ELR (cell line): ENCODE measurements at places on chromosomes 7 and 10.

GRCh38 chr7:100034871-100035510 is 14.6 kb upstream of the ZSCAN21 start:
- peak; percentile 34 for DNase-seq

GRCh38 chr7:51080622-51081269 is 235.9 kb downstream of the COBL start:
- DNase-seq = no peak

DNA sequence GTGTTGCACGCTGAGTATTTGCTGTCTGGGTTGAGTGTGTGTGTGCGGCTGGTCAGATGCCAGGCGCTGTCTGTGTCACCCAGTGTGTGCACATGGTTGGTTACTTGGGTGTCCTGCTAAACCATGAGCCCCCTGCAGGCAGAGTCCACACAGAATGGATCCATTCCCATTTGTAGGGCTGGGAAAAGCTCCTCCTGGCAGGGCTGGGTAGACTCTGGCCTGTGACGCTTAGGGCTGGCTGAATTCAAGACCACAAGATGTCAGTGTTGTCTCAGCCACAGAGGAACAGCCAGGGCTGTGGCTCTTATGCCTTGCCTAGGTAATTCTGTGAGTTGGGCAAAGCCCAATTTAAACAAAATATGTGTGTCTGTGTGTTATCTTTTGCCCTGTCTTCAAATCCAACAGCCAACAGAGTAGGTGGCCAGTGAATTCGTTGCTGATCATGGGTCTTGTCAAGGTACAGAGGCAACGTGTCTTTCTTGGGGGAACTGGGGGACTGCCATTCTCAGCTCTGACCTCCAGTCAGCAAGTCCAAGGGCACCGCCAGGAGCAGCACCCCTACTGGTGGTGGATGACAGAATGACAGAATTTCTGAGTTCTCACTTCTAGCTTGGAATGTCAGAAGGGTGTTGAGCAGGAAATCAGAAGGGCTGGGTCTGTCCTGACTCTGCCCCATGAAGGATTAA is 285.1 kb downstream of the CCSER2 start:
- peak; percentile 38 for DNase-seq

DNA sequence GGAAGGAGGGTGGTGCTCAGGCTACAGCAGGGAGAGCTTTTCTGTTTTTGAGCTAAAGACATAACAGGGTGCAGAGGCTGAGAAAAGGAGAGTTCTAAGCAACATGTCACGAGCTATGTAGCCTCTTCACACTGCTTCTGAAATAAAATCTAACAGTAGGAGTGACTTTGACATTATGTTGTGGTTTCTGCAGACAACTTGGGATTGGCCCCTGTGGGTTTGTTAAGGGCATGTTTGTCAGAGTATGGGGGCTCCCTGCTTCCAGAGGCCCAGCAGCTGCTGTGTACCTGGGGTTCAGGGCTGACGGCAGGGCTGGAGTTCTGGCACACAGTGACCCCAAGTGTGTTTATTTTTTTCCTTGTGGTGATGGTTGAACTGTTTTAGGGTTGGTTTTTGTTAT is 24.7 kb downstream of the MMRN2 start:
- no peak for DNase-seq

GRCh38 chr7:112982441-112983063 is 104.1 kb downstream of the GPR85 start:
- DNase-seq = no peak

- no peak for DNase-seq
Measured at GRCh38 chr7:151794508-151795167, 82.3 kb downstream of the PRKAG2 start.

- no peak for DNase-seq
Measured at GRCh38 chr10:59706851-59707797, 2.5 kb downstream of the SLC16A9 start.

DNA sequence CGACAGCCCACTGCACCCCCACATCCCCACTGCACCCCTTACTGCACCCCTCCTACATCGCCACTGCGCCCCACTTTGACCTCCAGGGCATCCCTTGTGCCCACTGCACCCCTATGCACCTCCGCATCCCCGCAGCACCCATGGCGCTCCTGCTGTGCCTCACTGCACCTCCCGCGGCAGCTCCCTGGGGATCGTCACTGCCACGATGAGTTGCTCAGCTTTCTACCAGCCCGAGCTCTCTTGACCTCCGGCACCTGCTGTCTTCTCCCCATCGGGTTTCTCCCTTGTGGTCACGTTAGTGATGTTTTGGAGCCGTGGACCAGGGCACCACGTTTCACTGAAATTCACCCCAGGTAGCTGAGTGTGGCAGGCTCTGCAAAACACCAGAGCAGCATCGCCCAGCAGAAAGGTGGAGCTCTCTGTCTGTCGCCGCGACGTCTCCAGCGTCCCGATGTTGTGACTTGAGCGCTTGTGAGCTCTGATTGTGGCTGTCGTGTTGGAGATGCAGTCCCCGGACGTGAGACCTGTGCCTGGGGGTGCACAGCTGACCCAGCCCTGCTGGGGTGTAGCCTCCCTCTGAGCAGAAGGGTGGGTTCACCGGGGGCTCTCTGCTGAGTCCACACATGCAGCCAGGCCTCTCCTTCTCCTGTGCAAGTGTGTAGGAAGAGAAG is 147.7 kb downstream of the DNAJB6 start:
- DNase-seq = no peak

GRCh38 chr10:65030263-65030662 is 1509.1 kb downstream of the REEP3 start:
- DNase-seq = no peak

GRCh38 chr7:80135309-80136104 is 876 bp downstream of the GNAI1 start:
- DNase-seq = peak; percentile 53

- DNase-seq = no peak
Measured at GRCh38 chr7:99120501-99120900, 23.4 kb downstream of the SMURF1 start.

- no peak for DNase-seq
Measured at GRCh38 chr7:131543298-131543697, 13.1 kb downstream of the PODXL start.

DNA sequence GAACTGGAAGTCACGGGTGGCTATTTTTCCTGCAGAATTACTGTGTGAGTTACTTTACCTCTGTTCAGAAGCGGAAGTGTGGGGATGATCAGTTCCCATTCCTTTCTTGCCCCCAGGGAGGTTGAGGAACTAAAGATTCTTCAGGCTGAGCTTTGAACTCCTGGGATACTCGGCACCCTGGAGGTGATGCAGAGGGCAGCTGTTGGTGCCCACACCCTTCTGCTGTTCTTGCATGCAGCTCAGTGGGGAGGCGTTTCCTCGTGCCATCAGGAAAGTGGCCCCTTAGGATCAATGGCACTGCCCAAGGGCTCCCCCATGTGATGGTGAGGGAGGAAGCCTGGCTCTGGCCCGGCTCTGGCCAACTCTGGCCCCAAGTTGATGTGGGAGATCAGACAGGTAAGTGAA is 44.7 kb upstream of the MXI1 start:
- DNase-seq = no peak

DNA sequence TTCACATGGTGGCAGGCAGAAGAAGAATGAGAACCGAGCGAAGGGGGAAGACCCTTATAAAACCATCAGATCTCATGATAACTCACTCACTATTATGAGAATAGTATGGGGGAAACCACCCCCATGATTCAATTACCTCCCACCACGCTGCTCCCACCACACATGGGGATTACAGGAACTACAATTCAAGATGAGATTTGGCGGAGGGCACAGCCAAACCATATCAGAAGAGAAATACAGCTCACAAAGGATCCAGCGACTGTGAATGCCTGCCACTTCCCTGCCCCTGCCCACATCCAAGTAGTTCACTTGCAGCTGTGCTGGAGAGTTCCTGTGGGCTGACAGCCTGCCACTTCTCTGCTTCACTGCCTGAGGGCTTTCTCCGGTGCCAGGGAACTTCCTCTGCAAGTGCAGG is 148.7 kb downstream of the C7orf25 start:
- DNase-seq = no peak

DNA sequence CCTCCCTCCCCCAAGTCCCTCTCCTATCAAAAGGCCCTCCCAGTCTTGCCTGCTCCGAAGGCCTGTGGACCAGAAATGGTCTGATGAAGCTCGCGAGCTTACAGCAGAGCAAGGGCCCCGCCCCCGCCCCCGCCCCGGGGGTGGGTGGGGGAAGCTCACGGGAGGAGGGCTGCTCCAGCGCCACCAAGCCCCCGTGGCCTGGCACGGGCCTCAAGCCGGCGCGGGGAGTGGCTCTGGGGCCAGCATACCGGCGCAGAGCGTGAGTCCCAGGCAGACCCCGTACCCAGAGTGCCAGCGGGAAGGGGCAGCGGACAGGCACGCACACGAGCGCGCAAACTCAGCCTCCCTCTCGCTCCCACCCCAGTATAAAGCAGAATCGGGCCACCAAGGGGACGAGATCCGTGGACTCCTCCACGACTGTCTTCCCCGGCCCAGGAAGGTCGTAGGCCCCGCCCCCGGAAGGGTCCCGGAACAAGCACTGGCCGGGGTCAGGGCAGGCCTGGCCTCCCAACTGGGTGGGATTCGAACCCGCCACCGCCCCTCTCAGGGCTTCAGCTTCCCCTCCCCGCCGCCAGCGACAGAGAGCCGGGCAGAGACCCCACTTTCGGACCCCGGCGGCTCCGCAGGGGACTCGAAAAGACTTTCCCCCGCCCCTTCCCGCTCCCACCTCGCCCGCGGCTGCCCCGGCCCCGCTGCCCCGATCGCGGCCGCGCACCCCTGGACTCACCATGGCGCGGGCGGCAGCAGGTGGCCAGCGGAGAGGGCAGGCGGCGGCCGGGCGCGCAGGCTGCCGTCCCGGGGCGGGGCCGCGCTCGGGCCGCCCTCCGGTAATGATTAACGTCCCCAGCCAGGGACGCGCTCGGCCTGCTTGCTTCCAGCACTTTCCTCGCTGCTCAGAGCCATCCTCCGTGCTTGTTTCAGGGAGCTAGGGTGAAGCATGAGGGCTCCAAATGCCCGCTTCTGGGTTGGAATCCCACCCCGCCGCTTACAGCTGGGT is at the start of gene PCBD1:
Gene PCBD1, minus strand, starts transcription at position 762 of the 997 bp plus-strand sequence. Its CDS starts 32 bp downstream, at position 730.
- peak; percentile 74 for DNase-seq

GRCh38 chr10:123135415-123136141 is at the start of gene HMX3:
TSS of gene HMX3 (plus strand) at chr10:123135970. CDS start at chr10:123136051, 81 bp downstream.
- peak; percentile 41 for DNase-seq

GRCh38 chr10:93904901-93905300 is 11.1 kb downstream of the SLC35G1 start:
- DNase-seq = no peak

DNA sequence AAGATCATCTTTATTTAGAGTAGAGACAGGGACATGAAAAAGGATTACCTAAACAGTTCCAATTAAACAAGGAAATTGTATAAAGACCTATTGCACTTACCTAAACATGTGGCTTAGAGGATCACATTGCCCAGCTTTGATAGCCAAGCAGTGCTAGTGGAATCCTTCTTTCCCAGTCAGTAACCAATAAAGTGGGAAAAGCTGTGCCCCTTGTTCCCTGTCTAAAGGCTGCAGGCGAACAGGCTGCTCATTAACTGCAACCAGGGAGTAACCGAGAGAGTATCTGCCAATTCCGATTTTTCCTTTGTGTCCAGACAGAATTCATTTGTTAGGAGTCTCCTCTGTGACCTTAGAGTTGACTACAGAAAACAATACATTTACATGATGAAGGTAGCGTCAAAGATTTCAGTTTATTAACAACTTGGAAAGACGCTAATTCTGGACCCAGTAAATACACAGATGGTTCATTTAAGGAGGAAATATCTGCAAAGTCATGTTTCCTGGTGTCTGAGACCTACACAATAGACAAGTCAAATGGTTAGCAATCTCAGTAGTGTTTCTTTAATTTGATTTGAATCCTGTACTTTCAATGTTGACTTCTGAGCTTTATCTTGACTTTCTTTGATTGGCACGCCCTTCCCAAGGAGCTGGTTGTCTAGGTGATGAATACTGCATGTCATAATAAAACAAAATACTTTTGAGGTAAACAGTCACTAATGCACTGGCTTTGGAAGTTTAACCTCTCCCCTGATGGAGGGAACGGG is 57.3 kb upstream of the MET start:
- DNase-seq = no peak

DNA sequence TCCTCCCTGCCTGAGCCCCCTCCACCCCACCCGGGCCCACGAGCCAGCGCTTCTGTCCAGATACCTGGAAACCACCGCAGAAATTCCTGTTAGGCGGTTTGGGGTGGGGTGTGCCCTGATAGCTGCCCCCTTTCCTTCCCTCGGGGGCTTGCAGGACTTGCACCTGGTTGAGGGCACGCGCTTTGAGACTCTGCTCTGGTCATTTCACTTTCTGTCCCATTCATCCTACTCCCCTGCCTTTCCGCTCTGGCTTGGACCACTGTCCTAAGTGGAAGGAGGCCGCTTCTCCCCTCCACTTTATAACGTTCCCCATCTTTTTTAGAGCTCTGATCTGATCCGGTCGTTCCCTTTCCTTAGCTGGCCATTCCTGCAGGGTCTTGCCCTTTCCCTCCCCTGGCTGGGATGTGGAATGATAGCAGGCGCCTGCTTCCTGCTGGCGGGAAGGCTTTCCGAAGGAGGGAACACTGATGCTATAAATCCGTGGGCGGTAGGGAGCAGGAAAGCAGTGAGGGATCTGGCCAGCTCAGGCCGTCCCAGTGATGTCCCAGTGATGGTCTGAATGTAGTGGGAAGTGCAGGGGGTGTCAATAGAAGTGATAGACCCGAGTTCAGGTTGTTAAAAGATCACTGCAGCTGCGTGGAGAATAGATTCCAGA is 852 bp upstream of the PRKAR1B start:
- DNase-seq = peak; percentile 51

GRCh38 chr7:70477036-70478010 is 654.6 kb upstream of the GALNT17 start:
- peak; percentile 19 for DNase-seq

DNA sequence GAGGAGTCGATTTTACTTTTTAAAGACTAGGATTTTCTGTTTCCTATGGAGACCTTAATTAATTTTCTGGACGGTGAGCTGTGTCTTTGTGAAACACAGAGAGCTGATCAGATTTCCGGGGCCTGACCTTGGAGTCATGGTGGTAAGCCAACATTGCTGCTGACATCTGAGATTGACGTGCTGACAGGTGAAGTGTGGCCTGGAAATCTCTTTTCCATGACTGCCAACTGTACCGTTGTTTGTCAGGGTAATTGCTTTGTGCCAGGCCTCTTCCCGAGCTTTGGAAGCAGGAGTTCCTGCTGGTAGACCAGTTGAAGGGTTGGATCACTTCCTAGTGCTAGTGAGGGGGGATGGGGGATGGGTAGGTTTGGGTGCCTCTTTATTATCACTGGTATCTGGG is 71.2 kb downstream of the ADRA2A start:
- no peak for DNase-seq

DNA sequence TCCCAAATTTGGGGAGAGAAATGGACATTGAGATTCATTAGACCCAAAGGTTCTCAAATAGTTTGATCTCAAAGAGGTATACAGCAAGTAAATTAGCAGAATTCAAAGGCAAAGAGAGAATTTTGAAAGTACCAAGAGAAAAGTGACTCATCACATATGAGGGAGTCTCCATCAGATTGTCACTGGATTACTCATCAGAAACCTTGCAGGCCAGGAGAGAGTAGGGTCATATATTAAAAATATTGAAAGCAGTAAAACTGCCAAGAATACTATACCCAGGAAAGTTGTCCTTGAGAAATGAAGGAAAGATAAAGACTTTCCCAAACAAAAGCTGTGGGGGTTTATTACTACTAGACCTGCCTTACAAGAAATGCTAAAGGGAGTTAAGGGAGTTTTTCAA is 140.6 kb downstream of the TMEM168 start:
- peak; percentile 72 for DNase-seq
